ENCODE measurements at places on chromosomes 7 and 10. TPM values are rescaled to one million over a fixed set of nuclear protein-coding genes. Genes with fewer than 3 reads are reported as not detected.

SEMA3C gene
- polyA plus RNA-seq, result 15.5 TPM

BAMBI gene
- 715 TPM for polyA plus RNA-seq

ITGB8 gene
- polyA plus RNA-seq, result 0.34 TPM

CC2D2B gene
- polyA plus RNA-seq, result 0.35 TPM

CTNNA3 gene
- polyA plus RNA-seq, result 83.6 TPM

FAM131B gene
- 0.26 TPM for polyA plus RNA-seq

AGR3 gene
- not detected for polyA plus RNA-seq

CTAGE4 gene
- not detected for polyA plus RNA-seq

GDF2 gene
- polyA plus RNA-seq, result 4.4 TPM

PSTK gene
- polyA plus RNA-seq, result 12.9 TPM

SPDYE16 gene
- polyA plus RNA-seq, result 0.87 TPM

METTL27 gene
- 4.6 TPM for polyA plus RNA-seq

ASB10 gene
- polyA plus RNA-seq, result not detected

DDC gene
- not detected for polyA plus RNA-seq

CPVL gene
- polyA plus RNA-seq, result 75.3 TPM

SFRP5 gene
- polyA plus RNA-seq, result 29.3 TPM

ZNF804B gene
- polyA plus RNA-seq, result not detected

XPNPEP1 gene
- polyA plus RNA-seq, result 68.1 TPM

GLI3 gene
- 29.8 TPM for polyA plus RNA-seq

Measured in cardiac muscle cell (in vitro differentiated cells and primary cell).